ENCODE measurements at places on chromosomes 7 and 10.

GRCh38 chr7:44278451-44279161, 46.8 kb downstream of the CAMK2B start:
- no peak for DNase-seq

DNA sequence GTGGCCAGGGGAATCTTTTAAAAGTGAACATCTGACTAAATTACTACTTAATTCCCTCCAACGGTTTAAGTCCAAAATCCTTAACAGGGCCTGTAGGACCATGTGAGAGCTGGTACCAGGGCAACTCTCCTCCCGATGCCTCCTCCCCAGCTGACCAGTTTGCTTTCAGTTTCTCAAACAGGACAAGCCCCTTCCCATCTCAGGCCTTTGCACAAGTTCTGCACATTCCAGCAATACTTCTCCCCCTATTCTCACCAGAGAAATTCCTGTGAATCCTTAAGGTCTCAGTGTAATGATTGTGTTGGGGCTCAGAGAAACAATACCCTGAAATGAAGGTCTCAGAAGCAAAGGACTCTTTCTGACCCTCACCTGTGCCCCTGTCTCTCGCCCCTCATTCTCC, 8.0 kb upstream of the CALHM1 start:
- no peak for DNase-seq

DNA sequence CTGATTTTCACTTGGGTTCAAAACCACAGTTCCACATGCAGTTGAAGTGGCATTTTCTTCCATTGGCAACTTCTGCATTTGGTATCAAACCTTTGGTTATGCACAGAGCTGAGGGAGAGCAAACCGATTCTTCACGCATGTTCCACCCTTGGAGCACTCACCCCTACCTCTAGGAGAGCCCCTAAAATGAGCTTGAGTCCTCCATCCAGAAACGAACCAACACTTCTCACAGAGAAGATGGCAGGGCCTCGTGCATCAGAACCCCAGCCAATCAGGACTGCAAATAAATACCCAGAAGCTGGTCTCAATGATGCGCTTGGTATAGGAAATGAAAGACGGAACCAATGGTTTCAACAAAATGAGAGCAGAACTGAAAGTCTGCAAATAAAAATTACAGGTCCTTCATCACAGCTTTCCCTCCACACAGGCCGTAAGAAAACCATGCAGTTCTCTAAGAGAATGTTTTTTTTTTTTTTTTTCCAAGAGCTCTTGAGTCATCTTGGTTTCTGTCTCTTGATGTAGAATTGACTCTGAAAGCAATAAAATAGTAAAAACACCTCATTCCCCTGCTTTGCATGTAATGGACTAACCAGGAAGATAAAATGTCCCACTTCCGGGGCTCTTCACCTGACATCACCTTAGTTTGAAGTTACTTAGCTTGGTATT, 23.9 kb downstream of the KLF6 start:
- no peak for DNase-seq

GRCh38 chr7:12708314-12708713, 20.9 kb downstream of the ARL4A start:
- no peak for DNase-seq

DNA sequence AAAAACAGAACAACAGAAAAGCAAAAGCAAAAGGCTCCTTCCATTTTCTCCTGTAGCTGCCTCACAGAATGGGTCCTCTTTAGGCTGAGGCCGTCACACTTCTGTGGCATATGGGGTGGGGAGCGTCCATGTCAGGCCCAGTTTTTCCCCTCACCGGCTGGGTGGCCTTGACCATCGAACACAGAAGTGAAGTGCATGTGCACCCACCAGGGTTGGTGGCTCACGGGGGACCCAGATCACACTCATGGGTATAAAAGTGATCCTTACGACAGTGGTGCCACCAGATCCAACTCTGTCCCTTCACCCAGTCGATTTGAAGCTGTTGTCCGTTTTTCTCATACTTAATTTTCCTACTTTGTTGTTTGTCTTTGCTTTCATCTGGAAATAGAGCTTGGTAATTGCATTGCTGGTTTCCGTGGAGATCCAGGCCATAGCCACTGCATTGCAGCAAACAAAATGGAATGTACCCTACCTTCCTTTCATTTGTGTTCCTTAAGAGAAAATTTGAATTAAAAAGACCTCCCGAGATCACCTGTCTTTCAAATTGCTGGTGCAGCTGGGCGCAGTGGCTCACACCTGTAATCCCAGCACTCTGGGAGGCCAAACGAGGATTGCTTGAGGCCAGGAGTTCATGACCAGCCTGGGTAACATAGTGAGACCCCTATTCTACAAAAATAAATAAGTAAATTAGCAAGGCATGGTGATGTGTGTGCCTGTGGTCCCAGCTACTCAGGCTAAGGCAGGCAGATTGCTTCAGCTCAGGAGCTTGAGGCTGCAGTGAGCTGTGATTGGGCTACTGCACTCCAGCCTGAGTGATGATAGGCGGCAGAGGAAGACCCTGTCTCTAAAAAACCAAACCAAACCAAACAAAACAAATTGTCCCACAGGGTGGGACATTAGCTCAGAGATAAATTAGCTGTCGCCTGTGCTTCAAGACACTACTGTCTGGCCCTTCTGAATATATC, 10.7 kb upstream of the GJD4 start:
- no peak for DNase-seq

DNA sequence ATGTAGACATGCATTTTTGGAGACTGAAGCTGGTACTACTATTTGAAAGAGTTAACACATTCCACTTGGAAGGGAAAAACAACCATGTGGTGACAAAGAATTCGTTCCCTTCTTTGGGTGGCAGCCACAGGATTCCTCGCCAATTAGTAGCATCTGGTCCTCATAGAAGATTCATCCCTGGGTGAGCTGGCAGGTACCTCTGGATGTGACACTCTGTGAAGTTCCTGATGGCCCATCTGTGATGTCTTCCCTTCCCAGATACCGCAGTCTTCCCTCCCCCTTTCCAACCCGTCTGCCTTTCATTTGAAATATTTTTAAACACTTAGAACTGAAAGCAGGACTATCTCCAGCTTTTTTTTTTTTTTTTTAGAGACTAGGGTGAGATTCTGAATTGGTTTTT, 569.5 kb downstream of the TYW1 start:
- DNase-seq = no peak

GRCh38 chr7:1526271-1526754, 4.2 kb upstream of the MAFK start:
- no peak for DNase-seq

GRCh38 chr7:27202018-27202861, 2.3 kb upstream of the HOXA13 start:
- DNase-seq = no peak

GRCh38 chr10:12473491-12473890, 124.1 kb downstream of the CAMK1D start:
- DNase-seq = no peak

- DNase-seq = no peak
Observed at GRCh38 chr10:122363722-122364463, 10.6 kb upstream of the PLEKHA1 start.

DNA sequence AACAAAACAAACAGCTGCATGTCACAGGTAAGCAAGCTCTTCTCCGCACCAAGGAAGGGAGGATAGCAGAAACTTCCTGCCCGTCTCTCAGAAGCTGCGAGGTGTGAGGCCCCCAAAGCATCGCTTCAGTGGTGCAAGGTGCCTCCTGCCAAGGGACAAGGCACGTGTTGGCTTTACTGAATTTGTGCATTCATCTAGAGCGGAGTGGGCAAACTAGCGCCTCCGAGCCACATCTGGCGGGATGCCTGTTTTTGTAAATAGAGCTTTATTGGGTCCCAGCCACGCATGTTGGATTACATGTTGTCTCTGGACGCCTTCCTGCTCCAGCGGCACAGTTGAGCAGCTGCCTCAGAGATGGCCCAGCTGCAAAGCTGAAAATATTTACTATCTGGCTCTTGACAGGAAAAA, 27.7 kb downstream of the PHYH start:
- no peak for DNase-seq

- DNase-seq = no peak
Observed at GRCh38 chr7:24316340-24316739, 32.4 kb downstream of the NPY start.

- DNase-seq = no peak
Observed at GRCh38 chr7:87202705-87203104, 16.8 kb downstream of the TMEM243 start.

DNA sequence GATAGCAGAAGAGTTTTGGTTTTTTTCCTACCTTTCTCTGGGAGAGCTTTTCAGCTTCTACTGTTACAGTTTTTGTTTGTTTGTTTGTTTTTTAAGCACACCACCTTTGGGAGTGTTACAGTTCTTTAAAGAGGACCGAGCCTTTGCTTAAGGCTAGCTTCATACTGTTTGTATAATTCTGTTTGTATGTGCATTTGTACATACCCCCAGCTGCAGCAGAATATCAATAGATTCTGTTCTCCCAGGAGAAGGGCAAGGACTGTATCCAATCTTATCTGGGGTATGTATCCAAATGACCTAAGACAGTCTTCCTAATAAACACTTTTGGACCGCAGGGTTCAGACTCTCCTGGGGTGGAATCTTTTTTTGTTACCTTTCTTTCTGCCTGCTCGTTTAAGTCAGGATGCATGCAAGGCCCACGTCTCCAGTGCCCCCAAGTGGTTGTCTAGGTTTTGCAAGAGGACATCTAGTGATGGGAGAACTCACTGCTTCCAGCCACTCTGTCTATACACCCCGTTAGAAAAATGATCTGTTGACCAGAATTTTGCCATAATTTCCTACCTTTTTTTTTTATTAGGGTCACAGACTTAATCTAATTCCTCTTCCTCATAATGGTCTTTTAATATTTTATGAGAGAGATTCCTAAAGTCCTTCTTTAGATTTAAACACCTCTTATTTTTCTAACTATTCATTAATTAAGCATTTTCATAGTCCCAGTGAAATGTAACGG, 23.9 kb downstream of the NRF1 start:
- DNase-seq = no peak

- no peak for DNase-seq
Observed at GRCh38 chr7:117012696-117013095, 59.4 kb downstream of the ST7 start.

GRCh38 chr7:152511736-152512135, 75.9 kb upstream of the KMT2C start:
- no peak for DNase-seq

GRCh38 chr7:41656366-41656765, 46.5 kb downstream of the INHBA start:
- no peak for DNase-seq

DNA sequence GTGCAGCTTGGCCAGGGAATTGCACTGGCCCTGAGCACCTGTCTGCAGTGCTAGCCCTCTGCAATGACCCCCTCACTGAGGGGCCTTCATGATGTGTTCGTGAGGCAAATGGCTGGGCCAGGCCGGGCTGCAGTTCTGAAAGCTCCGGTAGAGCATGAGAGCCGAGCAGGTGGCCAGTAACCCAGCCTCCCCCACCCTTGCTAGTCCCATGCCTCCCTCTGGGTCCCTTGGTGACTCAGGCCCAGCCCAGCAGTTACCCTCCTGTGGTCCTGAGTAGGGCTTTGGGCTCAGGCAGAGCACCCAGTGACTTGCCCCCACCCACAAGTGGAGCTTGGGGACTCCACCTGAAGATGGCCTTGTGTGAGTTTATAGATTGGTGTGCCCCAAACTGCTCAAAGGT, 16.1 kb upstream of the CSGALNACT2 start:
- no peak for DNase-seq

- no peak for DNase-seq
Observed at GRCh38 chr7:130896051-130896881, 162.3 kb upstream of the KLF14 start.

GRCh38 chr10:36738738-36739431, 386.5 kb upstream of the ANKRD30A start:
- no peak for DNase-seq
